Inflammatory macrophage treated with lipopolysaccharide for 1 hour (primary cell): ENCODE measurements at places on chromosomes 1 and 21.

DNA sequence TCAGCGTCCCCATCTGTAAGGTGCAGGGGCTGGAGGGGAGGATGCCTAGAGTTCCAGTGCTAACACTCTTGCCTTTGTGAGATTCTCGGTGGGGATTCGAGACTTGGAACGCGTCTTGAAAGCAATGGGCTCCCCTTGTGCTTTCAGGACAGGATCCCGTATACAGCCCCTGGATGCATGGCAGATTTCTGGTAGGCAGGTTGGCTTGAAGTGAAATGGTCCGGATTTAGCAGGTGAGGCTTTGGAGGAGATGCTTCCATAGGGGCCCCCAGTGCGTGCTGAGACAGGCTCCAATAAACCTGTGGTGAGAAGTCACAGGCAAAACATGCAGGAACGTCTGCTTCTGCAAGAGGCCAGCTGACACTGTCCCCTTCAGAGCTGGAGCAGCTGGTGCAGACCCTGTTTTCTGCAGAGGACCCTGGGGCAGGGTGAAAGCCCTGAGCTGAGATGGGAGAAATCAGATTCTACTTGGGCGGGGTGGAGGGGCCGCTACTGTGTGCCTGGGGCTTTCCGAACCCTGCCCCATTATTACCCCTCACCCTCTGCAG lies 270.4 kb downstream of the PTPRU start:
- DNase-seq: no peak

DNA sequence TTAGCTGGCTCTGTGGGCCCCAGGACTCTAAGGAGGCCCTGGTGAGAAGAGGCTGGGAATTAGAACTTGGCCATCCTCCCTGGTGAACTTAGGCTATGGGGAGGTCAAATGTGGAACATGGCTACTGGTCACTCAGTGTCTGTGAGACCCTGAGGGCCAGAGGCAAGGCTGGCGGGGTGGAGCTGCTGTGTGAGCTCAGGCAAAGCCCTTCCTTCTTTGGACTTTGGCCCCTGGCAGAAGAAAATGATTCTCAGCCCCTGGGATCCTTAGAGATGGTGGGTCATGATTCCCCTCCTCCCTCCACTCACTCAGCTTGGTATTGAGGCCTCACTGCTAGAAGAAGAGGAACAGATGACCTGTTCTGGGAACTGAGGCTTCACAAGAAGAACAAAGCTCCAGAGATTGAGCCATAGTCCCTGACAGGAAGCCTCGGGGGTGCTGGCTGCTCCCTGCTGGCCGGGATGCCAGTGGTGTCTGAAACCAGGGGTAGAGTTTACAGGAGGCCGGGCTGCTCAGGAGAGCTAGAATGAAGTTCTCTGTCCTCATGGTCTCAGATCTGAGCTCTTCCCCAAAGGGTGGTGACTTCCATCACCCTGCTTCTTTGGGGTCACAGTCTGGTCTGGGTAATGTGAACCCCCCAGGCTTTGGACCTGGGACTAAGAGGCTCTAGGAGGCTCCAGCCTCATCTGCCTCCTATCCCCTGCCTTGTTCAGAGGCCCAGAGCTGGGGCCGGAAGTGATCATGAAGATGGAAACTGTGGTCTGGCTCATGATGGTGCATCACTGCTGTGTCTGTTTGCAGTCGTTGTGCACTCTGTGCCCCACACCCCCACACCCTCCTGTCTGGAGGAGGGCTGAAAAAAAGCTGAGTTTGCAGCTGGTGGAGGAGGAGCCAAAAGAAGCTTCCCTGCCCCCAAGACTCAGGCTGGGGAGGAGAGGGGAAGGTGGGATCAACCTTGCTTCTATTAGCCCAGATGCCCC lies 905 bp downstream of the BTBD19 start:
- peak; percentile 87 for DNase-seq

DNA sequence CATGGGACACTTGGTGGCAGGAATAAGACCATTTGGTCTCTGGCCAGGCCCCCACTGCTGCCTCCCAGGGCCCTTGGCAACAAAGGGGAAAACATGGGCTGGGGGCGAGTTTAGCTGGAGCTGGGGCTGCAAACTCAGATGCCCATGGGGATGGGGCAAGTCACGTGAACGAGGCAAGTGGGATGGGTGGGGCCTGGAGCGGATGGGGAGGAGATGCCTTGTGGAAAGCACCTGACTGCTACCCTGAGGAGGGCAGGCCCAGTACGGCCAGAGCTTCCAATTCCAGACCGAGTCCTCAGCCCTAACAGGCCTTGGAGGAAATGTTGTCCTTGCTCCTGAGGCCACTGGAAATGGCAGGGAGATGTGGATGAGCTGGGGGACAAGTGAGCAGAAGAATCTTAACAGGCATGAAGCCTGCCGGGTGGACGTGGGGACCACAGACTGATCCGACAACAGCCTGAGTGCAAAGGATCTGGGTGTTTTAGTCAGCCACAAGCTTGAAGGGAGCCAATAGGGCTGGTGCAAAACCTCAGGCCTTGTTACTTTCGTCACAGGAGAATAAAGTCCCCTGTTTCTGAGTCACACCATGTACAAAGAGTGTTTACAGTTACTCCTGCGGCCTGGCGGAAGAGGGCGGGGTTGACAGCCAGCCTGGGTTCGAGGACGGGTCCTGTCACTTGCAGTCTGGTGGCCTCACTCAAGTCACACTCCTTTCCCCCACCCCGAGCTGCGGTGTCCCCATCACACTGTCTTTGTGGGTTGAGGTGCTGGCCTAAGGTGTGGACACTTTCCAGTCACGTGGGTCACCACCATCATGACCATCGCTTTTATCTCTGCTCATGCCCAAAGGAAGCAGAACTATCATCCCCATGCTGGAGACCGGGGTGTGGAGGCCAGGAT lies 19.1 kb downstream of the RUNX3 start:
- peak; percentile 22 for DNase-seq

DNA sequence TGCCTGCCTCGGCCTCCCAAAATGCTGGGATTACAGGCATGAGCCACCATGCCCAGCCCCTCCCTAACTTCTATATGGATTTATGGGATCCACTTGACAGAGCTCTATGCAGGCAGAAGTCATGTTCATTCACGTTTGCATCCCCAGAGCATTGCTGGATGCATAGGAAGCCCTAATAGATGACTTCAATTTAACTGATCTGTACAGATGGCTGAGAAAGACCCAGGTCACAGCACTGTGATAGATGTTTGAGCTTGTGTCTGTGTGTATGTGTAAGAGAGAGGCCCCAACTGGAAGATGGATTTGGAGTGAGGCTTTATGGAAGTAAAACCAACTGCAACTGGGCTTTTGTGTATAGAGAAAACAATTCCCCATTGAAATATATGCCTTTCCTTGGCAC lies 30.9 kb upstream of the PLXNA2 start:
- no peak for DNase-seq

GRCh38 chr1:21716169-21716568 lies 47.0 kb upstream of the RAP1GAP start:
- DNase-seq: no peak

GRCh38 chr1:180927841-180928240 lies 15.1 kb downstream of the KIAA1614 start:
- DNase-seq: no peak

- DNase-seq: peak; percentile 85
These were observed 791 bp upstream of the CHI3L1 start for GRCh38 chr1:203187304-203187685.
